ENCODE measurements at places on chromosomes 7 and 10.

- no peak for DNase-seq
Observed at GRCh38 chr10:60870416-60870728, 73.6 kb downstream of the RHOBTB1 start.

DNA sequence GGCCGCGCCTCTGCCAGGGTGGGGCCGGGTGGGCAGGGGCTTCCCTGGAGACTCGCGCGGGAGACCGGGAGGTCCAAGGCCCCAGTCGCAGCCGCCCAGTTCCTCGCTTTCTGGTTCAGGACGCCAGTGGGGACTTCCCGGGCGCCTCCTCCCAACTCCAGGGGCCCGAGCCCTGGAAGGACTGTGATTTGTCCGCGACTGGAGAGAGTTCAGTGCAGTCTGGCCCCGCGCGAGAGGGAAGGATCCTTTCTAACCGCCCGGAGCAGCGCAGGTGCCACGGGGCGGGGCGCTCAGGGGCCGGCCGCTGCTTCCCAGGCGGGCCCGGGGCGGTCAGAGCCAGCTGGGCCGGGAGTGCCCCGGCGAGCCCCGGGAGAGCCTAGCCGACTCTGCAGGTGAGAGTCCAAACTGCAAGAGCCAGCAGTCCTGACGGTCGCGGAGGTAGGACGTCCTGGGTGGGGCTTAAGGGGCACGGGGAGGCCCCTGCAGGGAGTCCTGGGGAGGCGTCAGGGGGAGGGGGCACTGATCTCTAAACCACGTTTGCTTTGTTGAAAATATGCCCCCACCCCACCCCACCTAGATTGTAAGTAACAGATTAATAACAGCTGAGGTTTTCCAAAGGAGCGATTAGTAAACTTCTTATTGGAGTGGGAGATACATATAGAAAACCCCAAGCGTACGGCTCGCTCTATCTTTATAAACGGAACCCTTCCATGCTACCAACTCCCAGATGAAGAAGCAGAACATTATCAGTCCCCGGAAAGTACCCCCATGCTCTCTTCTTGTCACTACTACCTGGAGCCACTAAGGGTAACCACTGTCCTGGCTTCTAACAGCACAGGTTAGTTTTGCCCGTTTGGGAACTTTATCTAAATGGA lies 8.2 kb downstream of the NKX2-3 start:
- DNase-seq, result no peak

DNA sequence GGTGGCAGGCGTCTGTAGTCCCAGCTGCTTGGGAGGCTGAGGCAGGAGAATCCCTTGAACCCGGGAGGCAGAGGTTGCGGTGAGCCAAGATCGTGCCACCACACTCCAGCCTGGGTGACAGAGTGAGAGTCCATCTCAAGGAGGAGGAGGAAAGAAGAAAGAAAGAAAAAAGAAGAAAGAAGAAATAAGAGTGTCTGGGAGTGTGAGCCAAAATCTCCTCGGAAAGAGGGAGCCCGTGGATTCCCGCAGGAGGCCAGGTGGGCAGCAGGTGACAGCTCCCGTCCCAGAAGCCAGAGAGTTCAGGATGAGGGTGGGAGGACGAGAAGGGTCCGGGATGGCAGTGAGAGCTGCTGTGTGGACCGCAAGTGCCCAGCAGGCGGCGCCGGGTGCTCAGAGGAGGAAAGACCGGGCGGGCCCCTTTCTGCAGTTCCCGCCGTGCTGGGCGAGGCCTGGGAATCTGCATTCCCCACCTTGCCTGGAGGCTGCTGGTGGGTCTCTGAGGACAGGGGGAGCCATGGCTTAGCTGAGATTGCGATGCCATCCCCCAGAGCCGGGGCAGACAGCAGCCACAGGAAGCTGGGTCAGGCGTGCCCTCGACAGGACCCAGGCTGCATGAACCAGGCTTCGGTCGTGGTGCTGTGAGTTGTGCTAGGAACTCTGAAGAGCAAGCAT lies 17.1 kb upstream of the AMZ1 start:
- peak; percentile 75 for DNase-seq

GRCh38 chr7:93933156-93933555 lies 11.6 kb downstream of the GNG11 start:
- no peak for DNase-seq

GRCh38 chr10:110221044-110221720 lies 13.8 kb downstream of the MXI1 start:
- DNase-seq, result no peak

DNA sequence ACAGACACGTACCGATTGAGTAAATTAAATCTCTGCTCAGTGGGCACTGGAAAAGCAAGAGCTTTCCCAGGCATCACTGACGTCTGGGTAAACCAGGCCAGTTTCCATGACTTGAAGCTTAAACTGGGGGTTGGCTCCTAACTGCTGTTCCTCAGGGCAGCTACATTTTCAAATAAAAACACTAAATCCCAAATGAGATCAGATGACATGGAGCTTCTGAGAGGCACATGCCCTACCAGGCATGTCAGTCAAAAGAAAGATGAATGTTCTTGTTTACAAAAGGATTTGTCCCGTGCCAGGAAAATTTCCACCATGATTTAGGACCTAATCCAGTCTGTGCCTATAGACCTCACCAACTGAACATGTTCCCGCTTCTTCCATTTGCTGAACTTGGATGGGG lies 220.2 kb downstream of the KCNMA1 start:
- DNase-seq, result no peak

- DNase-seq, result peak; percentile 68
Observed at GRCh38 chr10:6530211-6530840, 49.8 kb downstream of the PRKCQ start.

- DNase-seq, result no peak
Observed at GRCh38 chr10:99930731-99931550, 78.8 kb downstream of the DNMBP start.

- no peak for DNase-seq
Observed at GRCh38 chr7:101691822-101692384, 62.8 kb upstream of the MYL10 start.

DNA sequence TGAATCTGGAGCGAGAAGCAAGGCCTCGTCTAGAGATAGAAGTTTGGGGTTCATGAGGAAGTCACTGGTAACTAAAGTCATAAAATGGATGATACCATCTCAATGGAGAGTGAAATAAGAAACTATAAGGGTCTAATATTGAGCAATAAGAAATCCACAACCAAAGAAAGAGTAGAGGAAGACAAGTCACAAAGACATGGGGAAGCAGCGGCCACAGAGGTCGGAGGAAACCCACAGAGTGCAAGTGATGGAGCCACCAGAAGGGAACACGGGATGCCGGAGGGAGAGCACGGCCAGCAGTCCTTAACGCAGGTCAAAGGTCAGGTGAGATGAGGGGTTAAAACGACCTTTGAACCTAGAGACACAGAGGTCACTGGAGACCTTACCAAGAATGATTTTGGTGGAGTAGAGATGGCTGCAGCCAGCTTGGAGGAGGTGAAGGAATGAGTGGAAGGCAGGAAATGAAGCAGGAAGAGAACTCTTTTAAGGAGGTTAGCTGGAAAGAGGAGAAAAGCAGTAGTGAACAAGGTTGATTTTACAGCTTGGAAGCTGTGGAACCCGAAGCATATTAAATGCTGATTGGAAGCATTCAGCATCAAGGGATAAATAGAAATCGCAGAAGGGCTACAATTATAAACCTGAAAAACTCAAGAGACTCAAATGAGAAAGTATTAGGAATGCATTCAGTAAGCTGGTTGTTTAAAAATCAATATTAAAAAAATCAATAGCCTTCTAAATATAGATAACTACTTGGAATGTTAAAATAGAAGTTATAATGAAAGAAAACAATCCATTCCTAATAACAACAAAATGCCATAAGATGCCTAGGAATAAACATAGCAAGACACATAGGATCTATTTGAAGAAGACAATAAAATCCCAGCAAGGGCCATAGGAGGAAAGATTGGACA lies 93.7 kb downstream of the SVOPL start:
- no peak for DNase-seq

- DNase-seq, result no peak
Observed at GRCh38 chr10:14056610-14057332, 274.0 kb downstream of the FRMD4A start.

All from activated naive CD8-positive, alpha-beta T cell treated with anti-CD3 and anti-CD28 coated beads for 36 hours (primary cell).